ENCODE measurements at places on chromosomes 5 and 9. TPM values are rescaled to one million over a fixed set of nuclear protein-coding genes. Genes with fewer than 3 reads are reported as not detected.
A peak's percentile ranks its signal among the peaks of the same experiment; 100 is the strongest.

Gene PCDHGB6
- 4.2 TPM for total RNA-seq

Gene SPINK5
- 916 TPM for total RNA-seq

Gene SPINK6
- total RNA-seq = not detected

Gene SLC6A3
- total RNA-seq = not detected

Gene CCL19
- 0.57 TPM for total RNA-seq

Gene TMC1
- total RNA-seq = not detected

- DNase-seq = no peak
- no peak overlapping the region for H3K27ac ChIP-seq
- H3K27me3 ChIP-seq = no peaks in the 10 kb centered on the region
- H3K4me1 ChIP-seq = no peaks in the 10 kb centered on the region
- H3K4me3 ChIP-seq = no peak overlapping the region
Measured at GRCh38 chr9:38405785-38406184, 13.3 kb downstream of the ALDH1B1 start.

DNA sequence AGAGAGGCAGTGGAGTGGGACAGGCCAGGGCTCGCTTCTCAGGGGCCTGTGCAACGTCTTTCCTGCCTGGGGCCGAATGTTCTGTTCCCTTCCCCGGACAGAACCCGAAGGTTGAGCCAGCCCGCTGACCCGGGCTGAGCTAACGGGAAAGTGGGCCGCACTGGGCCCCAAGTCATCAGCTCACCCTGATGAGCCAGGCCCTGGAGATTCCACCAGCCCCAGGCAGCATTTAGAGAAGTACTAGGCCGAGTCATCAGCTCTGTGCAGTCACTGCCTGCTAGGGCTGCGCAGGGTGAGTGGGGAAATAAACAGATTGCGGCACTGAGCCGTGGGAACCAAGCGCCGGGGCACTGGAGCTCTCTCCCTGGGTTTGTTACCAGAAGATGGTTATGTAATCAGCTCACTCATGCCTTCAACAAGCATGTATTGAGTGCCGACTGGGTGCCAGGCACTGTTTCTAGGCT is 29.1 kb upstream of the DUSP1 start:
- H3K27ac ChIP-seq = peak overlapping the region; percentile 69
- no peaks in the 10 kb centered on the region for H3K36me3 ChIP-seq
- no peaks in the 10 kb centered on the region for H3K27me3 ChIP-seq
- DNase-seq = peak; percentile 24
- peaks cover 60% of the 10 kb centered on the region for H3K4me1 ChIP-seq

GRCh38 chr5:115392611-115393010 is 96.2 kb upstream of the CCDC112 start:
- H3K36me3 ChIP-seq = no peaks in the 10 kb centered on the region
- DNase-seq = no peak
- no peaks in the 10 kb centered on the region for H3K27me3 ChIP-seq
- H3K4me3 ChIP-seq = no peak overlapping the region
- peaks cover 15% of the 10 kb centered on the region for H3K4me1 ChIP-seq

GRCh38 chr9:73037613-73038012 is 84.8 kb upstream of the ALDH1A1 start:
- no peak for DNase-seq
- no peak overlapping the region for H3K4me3 ChIP-seq
- H3K36me3 ChIP-seq = no peaks in the 10 kb centered on the region
- no peak overlapping the region for H3K27ac ChIP-seq

- DNase-seq = no peak
- no peaks in the 10 kb centered on the region for H3K36me3 ChIP-seq
- no peak overlapping the region for H3K4me3 ChIP-seq
- peaks cover 8% of the 10 kb centered on the region for H3K4me1 ChIP-seq
- no peaks in the 10 kb centered on the region for H3K27me3 ChIP-seq
Measured at GRCh38 chr9:137445930-137446431, 4.8 kb upstream of the ENTPD8 start.

DNA sequence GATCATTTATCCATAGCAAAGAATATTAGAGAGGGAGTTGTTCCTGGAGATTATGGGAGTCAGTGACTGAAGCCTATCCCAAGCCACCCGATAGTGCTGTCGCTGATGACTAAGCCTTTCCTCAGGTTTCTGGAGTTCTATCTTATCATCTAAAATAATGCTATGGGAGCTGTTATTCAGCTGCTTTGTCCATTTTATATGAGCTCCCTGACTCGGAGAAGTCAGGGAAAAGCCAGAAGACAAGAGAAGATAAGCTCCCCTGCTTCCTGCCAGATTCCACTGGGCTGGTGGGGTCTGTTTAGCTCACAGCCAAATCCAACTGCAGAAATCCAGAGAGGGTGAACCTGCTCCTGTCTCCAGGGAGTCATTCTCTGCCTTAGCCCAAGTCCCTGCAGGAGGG is 148.2 kb downstream of the DROSHA start:
- no peaks in the 10 kb centered on the region for H3K4me1 ChIP-seq
- no peaks in the 10 kb centered on the region for H3K27me3 ChIP-seq
- DNase-seq = no peak
- H3K4me3 ChIP-seq = no peak overlapping the region
- no peak overlapping the region for H3K27ac ChIP-seq
- no peaks in the 10 kb centered on the region for H3K36me3 ChIP-seq

DNA sequence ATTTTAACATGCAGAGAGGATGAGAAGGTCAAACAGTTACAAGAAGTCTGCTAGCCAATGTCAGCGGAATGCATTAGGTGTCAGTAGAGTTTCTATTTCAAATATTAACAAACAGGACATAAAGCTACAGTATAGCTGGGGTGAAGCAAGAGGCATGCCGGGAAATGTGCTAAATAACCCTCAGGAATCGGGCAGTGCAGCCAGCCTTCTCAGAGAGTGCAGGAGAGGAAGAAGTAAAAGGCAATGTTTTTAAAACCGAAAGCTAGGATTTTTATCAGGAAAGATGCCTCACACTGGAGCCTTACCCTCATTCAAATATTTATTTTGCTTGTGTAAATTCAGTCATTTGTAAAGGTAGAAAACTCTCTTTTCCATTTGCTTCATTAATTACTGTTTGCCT is 59.1 kb upstream of the SH3GL2 start:
- H3K36me3 ChIP-seq = no peaks in the 10 kb centered on the region
- H3K4me3 ChIP-seq = peak overlapping the region; percentile 12
- no peaks in the 10 kb centered on the region for H3K27me3 ChIP-seq
- DNase-seq = no peak

DNA sequence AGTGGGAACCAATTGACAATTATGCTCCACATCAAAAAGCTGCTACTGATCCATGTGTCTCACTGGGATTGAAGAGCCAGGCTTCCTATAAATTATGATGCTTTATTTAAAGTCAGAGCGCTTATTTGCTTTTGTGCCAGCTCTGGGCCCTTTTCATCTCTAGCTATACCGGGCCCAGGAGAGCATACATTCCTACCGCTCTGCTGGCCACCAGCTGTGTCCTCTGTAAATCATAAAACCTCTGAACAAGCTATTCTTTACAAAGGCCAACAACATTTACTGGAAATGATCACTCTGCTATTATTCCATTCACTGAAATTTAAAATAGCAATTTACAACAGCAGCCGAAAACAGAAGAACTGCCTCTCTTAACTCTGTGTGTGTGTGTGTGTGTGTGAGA is 86.6 kb downstream of the ZNF608 start:
- H3K27ac ChIP-seq = no peak overlapping the region
- H3K4me1 ChIP-seq = peaks cover 91% of the 10 kb centered on the region
- no peak for DNase-seq
- H3K36me3 ChIP-seq = no peaks in the 10 kb centered on the region
- no peaks in the 10 kb centered on the region for H3K27me3 ChIP-seq

DNA sequence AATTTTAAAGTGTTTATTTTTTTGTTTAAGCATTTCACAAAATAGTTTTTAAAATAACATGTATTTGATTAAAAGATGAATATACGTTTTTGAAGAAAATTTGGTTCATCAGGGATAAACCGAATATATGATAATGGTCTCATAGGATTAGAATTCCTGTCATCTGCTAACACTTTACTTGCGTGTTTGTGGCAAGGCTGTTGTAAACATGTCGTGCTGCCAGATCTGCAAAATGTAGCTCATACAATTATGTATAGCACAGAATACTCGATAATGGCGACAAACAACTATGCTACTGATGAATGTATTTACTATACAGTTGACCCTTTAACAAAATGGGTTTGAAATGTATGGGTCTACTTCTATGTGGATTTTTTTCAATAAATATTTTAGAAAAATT is 7.2 kb upstream of the TXNDC8 start:
- DNase-seq = no peak
- H3K36me3 ChIP-seq = no peaks in the 10 kb centered on the region
- no peak overlapping the region for H3K27ac ChIP-seq
- peaks cover 34% of the 10 kb centered on the region for H3K4me1 ChIP-seq

DNA sequence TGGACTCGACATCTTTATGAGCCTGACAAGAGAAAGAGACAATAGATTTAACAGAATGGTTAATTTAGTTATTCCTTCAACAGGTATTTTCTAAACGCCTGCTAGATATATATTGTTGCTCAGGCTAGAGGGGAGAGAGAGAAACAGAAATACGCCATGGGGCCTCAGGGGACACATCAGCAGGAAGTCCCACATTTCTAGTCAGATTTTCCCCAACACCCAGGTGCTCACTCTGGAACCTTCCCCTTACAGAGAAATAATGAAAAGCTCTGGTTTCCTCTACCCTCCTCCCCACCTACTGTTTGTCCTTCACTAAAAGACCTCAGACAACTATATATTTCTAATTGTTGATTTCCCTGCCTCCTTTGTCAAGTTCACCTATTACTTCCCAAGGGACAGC is 130.3 kb upstream of the TBC1D2 start:
- no peak overlapping the region for H3K4me3 ChIP-seq
- no peak for DNase-seq
- no peaks in the 10 kb centered on the region for H3K36me3 ChIP-seq

DNA sequence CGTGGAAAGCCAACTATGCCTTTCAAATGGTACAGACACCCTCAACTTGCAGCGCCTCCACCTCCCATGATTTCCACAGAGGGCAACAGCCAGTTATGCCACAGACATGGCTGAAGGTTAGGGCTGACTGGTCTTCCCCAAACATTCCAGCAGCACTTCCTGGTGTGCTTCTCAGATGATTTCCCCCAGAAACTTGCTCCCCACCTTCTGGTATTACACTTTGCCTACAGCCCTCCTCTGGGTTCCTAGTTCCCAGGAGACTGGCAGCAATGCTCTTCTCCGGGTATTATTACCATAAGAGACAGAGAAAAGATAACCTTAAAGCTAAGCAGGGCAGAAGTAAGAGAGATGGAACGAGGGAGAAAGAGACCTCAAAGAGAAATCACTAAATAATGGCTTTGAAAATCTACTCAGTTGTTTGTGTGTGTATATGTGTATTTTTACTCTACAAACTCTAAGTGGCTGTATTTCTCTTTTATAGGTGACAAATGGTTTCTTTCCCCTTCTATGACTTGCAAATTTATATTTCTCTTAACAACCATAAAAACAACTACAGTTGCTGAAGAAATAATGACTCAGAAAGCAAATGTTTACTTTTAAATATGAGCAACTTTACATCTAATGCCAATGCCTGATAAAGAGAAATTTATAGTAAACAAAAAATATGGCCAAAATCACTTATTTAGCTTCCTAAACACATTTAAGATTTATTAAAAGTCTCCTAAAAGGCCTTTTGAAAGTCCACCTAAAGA is 133.8 kb downstream of the PDE4D start:
- no peak overlapping the region for H3K4me3 ChIP-seq
- no peaks in the 10 kb centered on the region for H3K36me3 ChIP-seq
- peak overlapping the region; percentile 80 for H3K27ac ChIP-seq
- H3K4me1 ChIP-seq = peaks cover 5% of the 10 kb centered on the region
